Bronchial epithelial cell (primary cell): ENCODE measurements at places on chromosomes 2 and 18.
A peak's percentile ranks its signal among the peaks of the same experiment; 100 is the strongest.

- DNase-seq, result no peak
Measured at GRCh38 chr2:105725388-105725787, 19.3 kb upstream of the NCK2 start.

DNA sequence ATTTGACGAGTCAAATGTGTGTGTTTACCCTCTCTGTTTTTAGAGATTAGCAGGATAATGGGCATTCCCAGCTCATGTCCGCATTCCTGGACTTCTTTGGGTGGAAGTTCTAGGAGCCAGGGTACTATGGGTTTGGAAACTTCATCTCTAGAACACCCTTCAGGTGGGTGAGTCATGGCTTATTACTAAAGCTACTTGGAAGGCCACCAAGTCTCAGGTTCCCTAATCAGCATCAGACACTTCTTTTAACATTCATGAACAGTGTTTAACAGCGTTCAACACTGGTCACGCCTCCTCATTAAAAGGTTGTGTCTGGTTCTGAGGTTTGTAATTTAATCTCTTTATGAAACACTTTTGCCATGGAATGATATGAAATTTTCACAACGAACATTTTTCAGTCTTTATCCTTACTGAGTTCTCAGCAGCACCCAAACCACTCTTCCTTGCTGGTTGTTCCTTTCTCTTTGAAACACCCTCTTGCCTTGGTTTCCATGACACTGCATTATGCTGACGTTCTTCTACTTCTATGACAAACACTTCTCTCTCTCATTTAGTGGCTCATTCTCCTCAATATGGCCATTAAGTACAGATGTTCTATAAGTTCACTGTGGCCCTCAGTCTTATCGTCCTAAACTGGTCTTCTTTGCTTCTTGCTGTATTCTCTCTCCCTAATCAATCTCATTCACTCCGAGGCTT is 49.3 kb downstream of the MMADHC start:
- DNase-seq, result peak; percentile 97

DNA sequence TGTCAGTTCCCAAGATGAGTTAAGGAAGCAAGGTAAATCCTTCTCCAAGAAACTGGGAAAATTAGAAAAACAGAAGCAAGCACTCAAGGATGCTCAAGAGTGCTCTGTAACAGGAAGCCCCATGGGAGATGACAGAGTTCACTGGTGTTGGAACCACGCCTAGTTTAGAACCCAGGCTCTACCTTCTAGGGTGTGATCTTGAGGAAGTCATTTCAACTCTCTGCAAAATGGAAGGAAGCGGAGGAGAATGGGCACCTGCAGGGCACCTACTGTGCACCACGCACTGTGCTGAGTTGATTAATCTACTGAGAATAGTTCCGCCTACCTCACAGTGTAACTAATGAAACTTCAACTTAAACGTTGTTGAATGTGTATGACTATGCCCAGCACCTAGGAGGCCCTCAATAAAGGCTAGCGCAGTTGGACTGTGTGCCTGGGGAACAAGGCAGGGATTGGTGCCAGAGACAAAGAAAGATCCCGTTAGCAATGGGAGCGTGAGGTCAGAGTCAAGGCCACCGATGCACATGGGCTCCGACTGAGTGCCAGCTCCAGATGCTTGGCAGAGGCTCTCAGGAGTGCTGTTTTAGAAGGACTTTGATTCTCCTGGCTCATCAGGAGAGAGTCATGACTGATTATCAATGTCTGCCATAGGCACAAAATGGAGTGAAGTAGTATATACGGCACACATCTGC is 93.7 kb downstream of the MAPK4 start:
- no peak for DNase-seq

GRCh38 chr2:178761759-178762371 is 45.4 kb downstream of the TTN start:
- peak; percentile 56 for DNase-seq

DNA sequence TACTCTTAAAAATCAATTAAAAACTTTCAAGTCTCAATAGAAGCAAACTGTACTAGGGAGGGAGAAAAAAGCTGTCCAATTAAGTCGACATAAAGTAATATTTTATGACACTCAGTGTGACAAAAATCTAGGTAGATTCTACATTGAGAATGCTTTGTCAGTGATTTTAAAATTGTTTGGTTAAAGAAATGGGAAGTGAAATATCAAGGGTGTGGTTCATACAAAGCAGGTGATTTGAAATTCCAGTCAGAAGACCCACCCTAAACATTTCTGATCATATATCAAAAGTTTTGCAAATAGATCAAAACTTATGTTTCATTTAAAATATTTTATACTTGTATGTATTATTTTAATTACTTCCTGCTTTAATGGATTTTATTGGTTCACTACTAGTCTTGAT is 338.9 kb upstream of the DCC start:
- no peak for DNase-seq

GRCh38 chr2:72211777-72212485 is 64.3 kb upstream of the CYP26B1 start:
- DNase-seq, result no peak

DNA sequence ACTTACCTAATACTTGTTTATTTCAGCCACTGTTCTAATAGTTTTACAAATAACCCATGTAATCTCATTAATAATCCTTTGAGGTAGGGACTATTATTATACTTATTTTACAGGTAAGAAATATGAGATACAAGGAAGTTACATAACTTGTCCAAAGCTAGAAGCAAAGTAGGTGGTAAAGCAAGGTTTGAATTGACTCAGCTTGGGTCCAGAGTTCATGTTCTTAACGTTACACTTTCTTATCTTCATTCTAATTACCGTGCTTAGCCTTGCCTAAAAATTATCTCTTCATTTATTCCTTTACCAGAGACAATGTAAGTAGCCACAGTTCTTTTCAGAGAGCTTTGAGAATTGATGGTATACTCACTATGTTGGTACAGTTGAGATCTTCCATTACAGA is 743.6 kb downstream of the KCNJ3 start:
- peak; percentile 13 for DNase-seq

- DNase-seq, result no peak
Measured at GRCh38 chr2:42706836-42707235, 57.1 kb downstream of the OXER1 start.

GRCh38 chr2:235492850-235493344 is 946 bp upstream of the AGAP1 start:
- no peak for DNase-seq

DNA sequence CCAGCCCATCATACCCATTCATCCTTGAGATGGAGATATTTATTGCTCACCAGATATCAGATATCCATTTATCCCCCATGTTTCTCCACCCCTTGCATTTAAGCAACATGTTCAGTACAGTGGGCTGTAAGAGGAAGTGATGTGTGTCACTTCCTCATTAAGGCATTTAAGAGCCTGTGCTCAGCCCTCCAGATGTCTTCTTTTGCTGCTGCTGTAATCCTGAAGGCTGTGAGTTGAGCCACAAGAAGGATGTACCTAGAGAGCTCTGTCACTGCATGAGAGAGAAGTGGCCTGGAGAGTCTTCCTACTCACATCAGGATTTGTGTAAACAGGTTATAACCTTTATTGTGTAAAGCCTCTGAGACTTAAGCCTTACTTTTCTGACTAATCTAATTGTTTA is 151.8 kb upstream of the UNC80 start:
- DNase-seq, result peak; percentile 43

DNA sequence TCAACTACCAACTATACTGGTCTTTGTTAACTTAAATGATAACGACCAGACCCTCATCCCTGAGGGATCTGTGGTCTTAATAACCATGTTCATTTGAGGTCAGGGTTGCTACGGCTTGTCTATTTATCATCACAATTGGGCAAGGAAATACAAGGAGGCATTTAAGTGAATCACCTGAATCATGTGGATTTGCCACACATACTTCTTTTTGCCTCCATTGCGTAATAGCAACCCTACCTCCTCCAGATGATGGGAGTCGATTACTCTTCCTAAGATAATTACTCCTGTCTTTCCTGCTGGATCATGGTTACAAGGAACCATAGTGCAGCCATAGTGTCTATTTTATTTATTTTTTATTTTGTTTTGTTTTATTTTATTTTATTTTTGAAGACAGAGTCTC is 42.2 kb downstream of the TAF4B start:
- peak; percentile 73 for DNase-seq

DNA sequence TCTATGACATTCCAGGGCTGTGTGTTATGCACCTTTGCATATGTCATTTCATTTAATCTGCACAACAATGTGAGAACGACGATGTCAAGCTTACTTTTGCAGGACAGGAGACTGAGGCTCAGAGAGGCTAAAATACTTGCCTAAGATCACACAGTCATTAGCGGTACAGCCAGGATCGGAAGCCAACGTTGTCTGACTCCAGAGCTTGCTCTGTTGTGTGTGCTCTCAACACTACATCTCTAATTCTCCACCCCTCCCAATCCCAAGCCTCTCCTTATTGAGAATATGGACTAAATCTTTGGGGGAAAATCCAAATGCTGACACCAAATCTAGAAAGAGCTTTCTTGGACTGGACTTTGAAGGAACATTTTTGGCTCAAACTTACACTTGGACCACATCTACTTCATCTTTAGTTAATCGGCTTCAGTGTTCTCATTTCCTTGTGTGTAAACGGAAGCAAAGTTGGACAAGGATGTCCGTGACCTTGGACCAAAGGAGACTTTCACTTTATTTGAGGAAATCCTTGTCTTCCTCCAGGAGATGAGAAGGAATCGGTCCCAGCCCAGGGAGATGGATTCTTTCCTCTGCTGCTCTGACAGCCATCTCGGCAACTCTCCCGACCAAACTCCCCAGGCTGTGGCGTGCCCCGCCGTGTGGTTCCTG is 242.4 kb downstream of the LPIN1 start:
- DNase-seq, result no peak

DNA sequence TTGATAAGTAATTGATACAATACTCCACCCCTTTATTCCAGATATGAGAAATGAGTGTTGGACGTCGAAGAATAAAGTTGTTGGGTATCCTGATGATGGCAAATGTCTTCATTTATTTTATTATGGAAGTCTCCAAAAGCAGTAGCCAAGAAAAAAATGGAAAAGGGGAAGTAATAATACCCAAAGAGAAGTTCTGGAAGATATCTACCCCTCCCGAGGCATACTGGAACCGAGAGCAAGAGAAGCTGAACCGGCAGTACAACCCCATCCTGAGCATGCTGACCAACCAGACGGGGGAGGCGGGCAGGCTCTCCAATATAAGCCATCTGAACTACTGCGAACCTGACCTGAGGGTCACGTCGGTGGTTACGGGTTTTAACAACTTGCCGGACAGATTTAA is 26.3 kb downstream of the B3GNT2 start:
- no peak for DNase-seq

- peak; percentile 85 for DNase-seq
Measured at GRCh38 chr18:8106603-8107002, 502.6 kb upstream of the RAB12 start.

DNA sequence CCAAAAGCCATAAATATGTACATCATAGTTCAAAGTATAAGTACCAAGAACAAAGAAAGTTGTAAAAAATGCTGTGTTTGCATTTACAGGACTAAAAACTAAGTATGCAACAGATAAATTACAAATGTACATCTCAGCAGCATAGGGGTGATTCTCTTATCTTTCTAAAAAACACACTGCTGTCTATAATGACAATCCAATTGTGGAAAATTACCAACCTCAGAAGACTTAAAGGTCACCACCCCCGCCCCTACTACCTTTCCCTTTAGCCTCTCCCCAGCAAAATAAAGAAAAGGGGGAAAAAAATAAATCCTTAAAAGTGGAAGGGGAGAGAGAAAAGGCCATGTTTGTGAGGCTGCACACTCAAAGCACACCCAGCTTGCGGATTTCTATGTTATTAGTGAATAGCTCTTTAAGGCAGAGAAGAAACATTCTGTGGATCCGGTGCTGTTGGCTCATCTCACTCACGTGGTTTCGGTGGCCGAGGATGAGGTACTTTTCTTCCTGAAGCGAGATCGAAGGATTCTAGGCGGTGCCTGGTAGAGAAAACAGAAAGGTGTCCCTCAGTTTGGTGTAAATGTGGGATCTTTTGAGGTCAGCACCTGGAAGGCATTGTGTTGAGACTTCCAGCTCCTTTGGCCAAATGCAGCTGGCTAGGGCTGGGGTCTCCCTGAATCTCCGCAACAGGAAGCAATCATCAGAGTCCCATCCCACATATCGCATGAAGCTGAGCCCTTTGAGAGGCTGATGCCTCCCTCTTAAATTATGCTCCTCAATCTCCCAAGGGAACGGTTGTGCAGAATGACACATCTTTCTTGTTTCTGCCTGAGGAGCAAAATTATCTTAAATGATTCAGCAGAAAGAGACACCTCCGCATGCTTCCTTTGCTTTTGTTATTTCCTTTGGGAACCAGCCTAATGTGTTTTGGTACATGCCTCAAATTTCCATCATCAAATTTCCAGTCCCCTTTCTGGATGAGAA is 17.6 kb downstream of the MRPL35 start:
- DNase-seq, result peak; percentile 25

- DNase-seq, result no peak
Measured at GRCh38 chr2:132979339-132980093, 309.5 kb upstream of the LYPD1 start.

GRCh38 chr2:129872446-129872845 is 107.0 kb upstream of the RAB6C start:
- DNase-seq, result peak; percentile 43

GRCh38 chr2:97761192-97761591 is 47.8 kb downstream of the ZAP70 start:
- DNase-seq, result no peak

DNA sequence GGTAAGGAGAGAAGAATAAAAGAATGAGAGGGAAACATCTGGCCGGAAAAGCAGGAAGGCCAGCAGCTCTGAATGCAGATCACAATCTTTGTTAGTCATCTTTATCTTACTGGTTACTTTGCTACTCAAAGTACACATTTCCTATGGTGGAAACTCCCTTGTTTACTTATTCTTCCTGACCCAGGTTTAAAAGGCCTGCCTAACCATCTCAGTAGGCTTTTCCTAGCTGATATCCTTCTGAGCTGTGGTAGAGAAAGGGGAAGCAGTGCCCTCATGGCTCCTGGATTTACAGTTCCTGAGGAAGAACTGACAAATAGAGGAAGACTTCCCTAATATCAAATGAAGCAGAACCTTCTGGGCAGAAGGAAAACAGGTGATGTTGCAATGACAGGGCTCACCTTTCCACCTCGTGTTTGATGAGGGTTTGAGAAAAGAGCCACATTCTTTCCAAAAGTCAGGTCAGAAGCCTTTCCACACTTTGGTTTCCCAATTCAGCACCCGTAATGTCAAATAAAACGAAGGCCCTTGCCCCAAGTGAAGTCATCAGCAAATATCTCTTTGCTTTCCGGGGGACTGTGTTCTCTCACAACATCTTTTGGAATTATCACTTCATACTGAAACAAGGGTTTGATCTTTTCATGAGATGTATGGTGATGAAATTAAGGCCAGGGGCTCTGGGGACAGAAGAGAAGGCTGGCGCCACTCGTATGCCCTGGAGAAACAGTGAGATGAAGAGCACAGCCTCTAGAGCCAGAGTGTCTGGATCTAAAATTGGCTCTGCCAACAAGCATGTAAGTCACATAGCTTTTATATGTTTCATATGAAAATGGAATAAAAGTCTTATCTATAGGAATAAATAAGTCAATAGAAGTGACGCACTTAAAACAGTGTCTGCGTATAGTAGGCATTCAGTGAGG is 26.7 kb upstream of the APOB start:
- no peak for DNase-seq

DNA sequence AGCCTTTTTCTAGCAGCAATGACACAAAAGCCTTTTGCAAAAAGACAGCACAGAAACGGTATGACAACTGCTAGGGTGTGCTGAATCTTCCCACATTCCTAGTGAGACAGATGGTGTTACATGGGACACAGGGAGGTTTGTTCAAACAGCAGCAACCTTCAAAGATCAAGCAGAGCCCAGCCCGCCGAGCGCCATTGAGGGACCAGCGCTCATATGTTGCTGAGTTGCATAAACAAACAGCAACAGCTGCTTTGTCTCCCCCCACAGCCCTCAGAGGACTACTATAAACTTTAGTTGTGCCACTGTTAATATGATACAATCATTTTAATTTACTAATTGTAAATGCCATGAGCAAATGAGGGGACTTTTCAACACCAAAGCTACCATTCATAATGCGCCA is 117.7 kb downstream of the ZEB2 start:
- DNase-seq, result no peak
